ENCODE measurements at places on chromosomes 7 and 10.

- DNase-seq, result no peak
These were observed 366.6 kb upstream of the SHH start for GRCh38 chr7:156178857-156179256.

DNA sequence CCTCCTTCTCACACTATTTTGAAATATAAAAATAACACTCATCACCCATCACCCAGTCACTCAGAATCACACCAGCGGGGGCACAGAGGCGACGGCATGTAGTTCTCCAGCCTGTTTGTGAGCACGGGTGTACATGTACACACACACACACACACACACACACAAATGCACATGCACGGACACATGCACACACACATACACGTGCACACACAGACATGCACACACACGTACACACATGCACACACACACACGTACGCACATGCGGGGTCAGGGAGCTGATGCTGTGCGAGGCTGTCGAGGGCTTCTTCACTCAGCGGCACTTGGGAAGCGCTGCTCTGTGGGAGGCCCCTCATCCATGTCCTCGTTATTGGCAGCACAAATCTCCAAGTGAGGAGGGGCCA lies 178.8 kb downstream of the ELFN1 start:
- DNase-seq, result no peak

GRCh38 chr7:158325530-158326381 lies 261.9 kb downstream of the PTPRN2 start:
- no peak for DNase-seq

DNA sequence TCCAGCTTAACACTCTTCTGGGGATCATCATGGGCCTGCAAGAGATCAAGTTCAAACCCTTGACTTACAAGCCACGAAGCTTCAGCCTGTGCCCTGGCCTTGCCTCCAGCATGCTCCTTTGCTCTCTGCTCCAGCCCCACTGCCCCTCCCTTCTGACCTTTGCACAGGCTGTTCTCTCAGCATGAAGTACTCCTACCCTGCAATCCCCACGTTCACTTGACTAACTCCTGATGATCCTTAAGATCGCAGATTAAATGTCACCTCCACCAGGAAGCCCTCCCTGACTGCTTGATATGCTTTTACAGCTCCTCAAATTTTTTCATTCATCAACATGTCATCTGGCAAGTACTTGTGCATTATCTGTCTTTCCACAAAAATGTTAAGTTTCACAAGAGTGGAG lies 75.5 kb upstream of the SLF2 start:
- DNase-seq, result no peak

GRCh38 chr10:97714401-97715258 lies 1.1 kb downstream of the MARVELD1 start:
- DNase-seq, result no peak

GRCh38 chr10:3397231-3397630 lies 224.6 kb upstream of the PITRM1 start:
- DNase-seq, result no peak
